ENCODE measurements at places on chromosomes 16 and 17.

DNA sequence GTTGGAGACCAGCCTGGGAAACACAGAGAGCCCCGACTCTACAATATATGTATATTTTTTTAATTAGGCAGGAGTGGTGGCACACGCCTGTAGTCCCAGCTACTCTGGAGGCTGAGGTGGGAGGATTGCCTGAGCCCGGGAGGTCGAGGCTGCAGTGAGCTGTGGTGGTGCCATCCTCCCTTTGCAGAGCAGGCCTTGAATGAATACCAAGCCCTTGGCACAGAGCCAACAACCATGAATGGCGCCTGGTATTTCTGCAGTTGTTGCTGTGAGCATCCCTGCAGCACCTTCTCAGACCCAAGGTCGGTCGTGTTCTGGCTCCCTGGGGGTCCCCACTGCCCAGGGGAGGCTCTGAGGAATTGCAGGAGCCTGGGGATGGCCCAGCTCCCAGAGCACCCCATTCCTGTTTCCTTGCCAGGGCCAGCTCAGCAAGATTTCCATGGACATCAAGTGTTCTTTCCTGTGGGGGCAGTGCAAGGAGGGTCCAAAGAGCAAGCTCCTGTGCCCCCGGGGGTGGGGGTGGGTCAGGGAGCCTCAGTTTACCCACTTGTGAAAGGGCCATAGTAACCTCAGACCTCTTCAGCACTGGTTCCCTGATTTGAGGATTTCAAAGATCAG, 25.6 kb upstream of the RMI2 start:
- no peak for DNase-seq

GRCh38 chr16:17343028-17343427, 127.7 kb downstream of the XYLT1 start:
- DNase-seq: no peak

DNA sequence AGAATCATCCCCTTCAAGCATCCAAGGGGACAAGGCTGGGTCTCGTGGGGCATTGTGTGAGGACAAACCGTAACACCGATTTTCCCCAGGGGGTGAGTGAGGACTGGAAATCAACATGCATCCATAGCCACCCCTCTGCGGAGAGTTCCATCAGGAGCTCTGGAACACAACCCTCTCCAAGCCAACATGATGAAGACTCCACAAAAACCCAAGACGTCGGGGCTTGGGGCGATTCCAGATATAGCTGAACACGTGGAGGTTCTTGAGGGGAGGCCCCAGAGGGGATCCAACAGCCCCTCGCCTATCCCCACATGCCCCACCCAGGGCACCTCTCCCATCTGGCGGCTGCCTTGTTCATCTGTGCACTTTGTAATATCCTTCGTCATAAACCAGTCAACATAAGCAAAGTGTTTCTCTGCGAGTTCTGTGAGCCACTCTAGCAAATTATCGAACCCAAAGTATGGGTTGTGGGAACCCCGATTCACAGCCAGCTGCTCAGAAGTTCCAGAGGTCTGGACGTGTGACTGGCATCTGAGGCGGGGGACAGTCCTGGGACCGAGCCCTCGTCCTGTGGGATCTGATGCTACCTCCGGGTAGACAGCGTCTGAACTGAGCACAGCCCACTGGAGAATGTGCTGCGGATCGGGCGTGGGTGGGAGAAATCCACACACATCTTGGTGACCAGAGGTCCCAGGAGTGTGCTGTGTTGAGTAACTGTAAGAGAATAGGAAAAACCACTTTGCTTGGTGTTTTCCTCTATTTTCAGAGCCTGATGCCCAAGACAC, 55.5 kb downstream of the RPH3AL start:
- no peak for DNase-seq

- no peak for DNase-seq
Measured at GRCh38 chr16:11669380-11670146, 1.3 kb downstream of the SNN start.

- no peak for DNase-seq
Measured at GRCh38 chr17:38705523-38705802, 390 bp downstream of the MLLT6 start.

GRCh38 chr16:31875112-31875803, 1.7 kb downstream of the ZNF267 start:
- no peak for DNase-seq

GRCh38 chr17:27233776-27234175, 60.1 kb upstream of the WSB1 start:
- no peak for DNase-seq

GRCh38 chr17:31677681-31678080, 181.4 kb downstream of the COPRS start:
- no peak for DNase-seq

- no peak for DNase-seq
Measured at GRCh38 chr16:13338044-13338443, 436.6 kb downstream of the SHISA9 start.

DNA sequence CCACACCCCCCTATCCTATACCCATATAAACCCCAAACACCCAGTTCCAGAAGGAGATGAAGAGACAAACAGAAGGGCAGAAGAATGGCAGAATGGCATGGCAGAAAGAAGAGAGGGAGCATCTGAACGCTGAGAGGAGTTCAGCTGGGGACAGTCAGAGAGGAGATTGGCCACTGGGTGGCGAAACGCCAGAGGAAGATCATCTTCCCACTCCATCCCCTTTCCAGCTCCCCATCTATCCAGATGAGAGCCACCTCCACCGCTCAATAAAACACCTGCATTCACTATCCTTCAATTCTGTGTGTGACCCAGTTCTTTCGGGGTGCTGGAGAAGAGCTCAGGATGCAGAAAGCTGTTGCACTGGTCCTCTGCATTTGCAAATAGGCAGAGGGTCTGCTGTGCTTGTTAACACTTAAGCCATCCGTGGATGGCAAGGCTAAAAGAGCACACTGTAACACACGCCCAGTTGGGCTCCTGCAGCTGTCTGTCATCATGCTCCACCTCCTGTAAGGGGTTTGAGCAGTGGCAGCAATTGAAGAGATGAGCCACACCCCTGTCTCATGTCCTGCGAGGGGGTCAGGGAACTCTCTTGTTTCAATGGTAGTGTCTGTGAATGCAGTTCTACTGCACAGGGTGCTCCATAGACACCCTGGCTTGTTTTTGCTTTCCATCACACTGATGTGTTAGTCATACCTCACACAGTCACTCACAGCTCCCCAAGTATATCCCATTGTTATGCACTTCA, 1034.8 kb upstream of the RBFOX1 start:
- DNase-seq: no peak

GRCh38 chr16:50761267-50761666, 19.4 kb downstream of the CYLD start:
- DNase-seq: no peak

DNA sequence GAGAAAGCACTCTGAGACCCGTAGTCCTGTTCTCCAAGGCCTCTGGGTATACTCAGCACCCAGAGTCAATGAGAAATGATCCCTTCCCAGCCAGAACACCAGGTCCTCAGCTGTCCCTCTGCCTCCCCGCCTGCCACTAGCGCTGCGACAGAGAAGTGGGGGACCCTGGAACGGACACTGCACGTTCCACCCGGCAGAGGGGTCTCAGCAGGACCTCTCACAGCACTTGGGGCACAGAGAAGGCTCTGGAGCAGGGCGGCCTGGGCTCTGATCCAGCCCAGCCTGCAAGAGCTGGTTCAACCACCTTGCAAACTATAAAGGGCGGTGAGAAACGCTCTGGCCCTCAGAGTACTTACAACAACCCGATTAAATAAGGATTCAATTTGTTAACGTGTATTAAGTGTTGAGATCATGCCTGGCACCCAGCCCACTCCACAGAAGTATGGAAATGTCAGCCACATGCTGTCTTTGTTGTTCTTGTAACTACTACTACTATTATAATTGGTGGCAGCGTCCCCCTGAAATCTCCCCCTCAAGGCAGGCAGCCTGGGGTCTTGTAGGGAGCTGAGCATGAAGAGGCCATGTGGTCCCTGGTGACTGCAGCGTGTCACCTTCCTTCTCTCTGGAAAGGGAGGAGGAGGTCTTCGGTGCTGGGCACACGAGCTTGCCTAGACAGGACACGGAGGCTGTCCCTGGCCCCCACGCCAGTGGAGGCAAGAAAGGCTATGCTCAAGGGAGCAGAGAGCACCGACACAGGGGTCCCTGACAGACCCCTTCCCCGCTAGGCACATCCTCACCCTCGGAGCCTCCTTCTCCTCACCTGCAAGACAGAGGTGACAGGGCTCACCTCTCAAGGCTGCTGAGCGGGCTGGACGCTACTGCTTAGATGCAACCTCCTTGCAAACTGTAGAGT, 2.4 kb downstream of the OSGIN1 start:
- DNase-seq: no peak

- no peak for DNase-seq
Measured at GRCh38 chr17:65780111-65780510, 218.7 kb upstream of the AXIN2 start.

- no peak for DNase-seq
Measured at GRCh38 chr16:86427433-86427851, 82.9 kb upstream of the FOXF1 start.

DNA sequence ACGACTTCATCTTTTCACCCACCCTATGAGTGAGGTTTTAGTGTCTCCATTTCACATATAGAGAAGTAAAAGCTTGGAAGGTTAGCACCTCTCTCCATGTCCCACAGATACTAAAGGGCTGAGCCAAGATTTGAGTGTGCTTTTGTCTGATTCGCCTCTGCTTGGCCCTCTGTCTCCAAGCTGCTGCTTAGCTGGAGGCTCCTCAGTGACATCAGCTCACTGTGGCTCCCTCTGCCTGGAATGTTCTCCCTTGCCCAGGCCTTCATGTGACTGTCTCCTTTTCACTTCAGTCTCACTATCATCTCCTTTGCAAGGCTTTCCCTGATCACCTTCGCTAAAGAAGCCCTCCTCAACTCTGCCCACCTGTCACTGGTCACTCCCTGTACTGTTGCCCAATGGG, 84.5 kb upstream of the HSBP1 start:
- DNase-seq: no peak

- DNase-seq: no peak
Measured at GRCh38 chr17:48503747-48504146, 27.1 kb downstream of the HOXB1 start.

DNA sequence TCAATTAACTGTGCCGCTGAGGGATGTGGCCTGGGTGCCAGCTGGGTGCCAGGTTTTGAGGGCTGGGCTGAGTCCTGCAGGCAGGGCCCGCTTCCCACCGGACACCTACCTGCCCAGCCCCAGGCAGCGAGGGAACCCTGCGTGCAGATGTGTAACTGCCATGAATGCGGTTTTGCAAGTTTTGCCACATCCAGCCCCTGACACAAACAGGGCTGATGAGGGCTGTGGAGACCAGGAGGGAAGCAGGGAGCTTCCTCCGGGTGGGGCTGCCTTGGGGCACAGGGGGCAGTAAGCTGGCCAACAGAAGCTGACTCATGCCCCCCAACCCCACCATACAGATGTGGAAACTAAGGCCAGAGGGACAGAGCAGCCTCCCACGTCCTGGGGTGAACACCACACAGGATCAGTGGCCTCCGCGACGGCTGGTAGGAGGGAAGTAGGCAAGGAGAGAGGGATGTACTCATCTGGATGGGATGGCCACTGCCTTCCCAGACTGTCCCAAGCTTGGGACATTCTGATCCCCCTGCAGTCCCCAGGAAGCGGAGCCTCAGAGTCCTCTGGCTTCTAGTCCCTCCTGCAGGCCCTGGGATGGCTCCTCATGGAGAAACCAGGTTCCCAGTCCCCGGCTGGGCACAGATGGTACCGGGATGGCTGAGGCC, 1.6 kb downstream of the UBALD1 start:
- no peak for DNase-seq

GRCh38 chr16:56225017-56225742, 33.9 kb downstream of the GNAO1 start:
- no peak for DNase-seq

DNA sequence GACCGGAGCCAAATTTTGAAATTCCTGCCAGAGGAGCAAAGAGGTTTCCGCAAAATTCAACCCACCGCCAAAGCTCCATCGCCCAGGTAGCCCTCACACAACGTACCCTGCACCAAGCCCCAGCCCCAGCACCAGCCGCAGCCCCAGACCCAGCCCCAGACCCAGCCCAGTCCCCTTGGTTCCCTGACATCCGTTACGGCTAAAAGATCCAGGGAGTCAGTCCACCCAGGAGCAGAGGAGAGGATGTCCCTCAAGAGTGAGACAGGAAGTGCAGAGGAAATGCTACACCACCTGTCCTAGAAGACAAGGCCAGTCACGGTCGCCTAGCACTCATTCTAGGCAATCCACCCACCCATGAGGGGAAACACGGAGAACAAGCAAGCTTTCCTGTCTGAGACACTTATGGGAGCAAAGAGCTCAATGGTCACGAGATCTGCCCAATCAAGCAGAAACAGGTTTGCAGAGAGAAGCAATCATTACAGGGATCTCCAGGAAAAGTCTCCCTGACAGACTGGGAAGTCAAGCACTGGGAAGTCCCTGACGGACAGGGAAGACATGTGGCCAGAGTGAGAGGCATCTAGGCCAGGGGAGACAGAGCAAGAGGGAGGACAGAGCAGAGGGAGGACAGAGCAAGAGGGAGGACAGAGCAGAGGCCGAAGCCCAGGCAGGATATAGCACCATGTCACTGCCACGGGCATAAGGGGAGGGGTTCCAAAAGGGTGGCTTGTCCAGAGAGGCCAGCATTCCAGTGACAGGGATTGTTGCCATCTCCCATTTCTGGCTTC, 15.0 kb upstream of the KCNJ18 start:
- DNase-seq: no peak

GRCh38 chr17:82970067-82970466, 109.3 kb upstream of the METRNL start:
- no peak for DNase-seq

DNA sequence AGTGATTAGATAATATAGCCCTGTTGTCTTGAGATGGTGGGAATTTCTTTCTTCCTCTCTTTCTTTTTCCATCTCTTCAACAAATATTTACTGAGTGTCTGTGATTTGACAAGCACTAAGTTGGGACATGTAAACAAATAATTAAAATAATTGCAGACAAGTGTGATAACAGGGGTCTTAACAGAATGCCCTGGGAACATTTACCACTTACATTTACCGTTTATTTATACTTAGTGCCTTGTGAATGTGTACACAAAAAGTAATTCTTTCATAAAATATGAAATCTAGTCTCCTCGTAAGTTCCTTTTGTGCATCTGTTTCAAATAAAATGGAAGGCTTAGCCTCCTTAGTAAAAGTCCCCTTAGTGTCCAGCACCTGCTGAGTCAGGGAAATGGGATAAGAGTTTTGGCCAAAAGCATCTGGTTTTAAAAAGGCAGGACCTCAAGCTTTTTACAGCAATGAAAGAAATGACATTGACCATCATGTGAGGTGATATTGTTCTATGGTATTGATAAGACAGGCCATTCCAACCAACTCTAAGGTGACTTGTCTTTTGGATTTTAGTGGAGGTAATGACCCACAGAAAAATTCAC, 188.2 kb downstream of the HS3ST3B1 start:
- no peak for DNase-seq

GRCh38 chr16:31061126-31061812, 12.8 kb downstream of the ZNF668 start:
- no peak for DNase-seq

DNA sequence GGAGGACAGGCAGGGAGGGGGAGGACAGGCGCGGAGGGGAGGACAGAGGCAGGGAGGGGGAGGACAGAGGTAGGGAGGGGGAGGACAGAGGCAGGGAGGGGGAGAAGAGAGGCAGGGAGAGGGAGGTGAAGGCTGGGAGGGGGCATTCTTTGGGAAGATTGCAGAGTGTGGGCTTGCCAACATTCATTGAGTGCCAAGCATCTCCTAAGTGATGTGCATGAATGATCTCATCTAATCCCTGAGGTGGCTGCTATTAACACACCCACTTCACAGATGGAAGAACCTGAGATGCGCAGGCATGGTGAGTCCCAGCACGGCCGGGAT, 58.3 kb downstream of the NT5M start:
- DNase-seq: no peak

GRCh38 chr16:24544640-24545039, 5.3 kb downstream of the RBBP6 start:
- DNase-seq: no peak

- DNase-seq: no peak
Measured at GRCh38 chr16:67701420-67701819, 17.7 kb downstream of the GFOD2 start.
